Dorsolateral prefrontal cortex (tissue), 122 donors: ENCODE measurements at places on chromosomes 5 and 9. TPM values are rescaled to one million over a fixed set of nuclear protein-coding genes. Genes with fewer than 3 reads are reported as not detected.

The LVRN gene
- total RNA-seq = 1.5 TPM

The CYSTM1 gene
- total RNA-seq = 110 TPM

The SPARC gene
- total RNA-seq = 244 TPM

The PPP2CA gene
- total RNA-seq = 187 TPM

The SPINK7 gene
- not detected for total RNA-seq

The SLC6A7 gene
- total RNA-seq = 44.3 TPM
